ENCODE measurements at places on chromosomes 13 and 19.
A peak's percentile ranks its signal among the peaks of the same experiment; 100 is the strongest.

GRCh38 chr19:7258041-7258839, 36.0 kb downstream of the INSR start:
- DNase-seq = no peak

DNA sequence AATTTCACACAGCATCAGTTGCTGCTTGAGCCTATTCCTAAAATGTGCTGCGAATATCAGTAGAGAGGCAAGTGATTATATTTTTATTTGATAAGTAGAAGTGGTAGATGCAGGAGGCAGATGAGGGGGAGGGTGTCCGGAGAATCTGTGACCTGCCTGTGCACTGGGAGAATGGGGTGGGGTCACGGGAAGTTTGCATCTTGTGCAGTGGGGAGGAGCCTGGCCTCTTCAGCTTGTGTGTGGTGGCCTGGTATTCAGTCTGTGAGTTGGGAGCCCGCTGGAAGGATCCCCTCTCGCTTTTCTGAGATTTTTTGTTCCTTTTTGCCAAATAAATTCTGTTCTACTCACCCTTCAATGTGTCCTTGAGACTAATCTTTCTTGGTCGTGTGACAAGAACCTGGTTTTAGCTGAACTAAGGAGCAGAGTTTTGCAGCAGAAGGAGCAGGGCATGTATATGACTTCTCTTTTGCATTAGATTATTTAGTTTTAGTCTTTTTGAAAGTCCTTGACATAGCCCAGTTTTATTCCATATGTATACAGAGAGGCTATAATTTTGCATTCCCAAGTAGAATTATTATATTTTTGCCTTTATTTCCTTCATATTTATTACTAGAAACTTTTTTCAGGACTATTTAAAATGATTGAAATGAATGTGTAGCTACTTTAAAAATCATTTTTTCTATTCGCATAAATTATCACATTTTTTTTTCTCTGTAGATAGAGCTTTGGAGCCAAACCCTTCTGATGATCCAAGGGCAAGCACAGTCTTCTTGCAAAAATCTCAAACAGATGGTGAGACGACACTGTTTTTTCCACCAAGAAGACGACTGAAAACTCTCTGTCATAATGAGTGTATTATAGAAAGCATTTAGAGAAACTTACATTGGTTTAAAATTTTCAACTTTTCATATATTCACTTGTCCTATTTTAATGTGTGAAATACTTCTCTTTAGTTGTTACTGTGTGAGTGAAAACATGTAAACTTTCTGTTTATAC, 1257.2 kb downstream of the UQCRFS1 start:
- DNase-seq = no peak

DNA sequence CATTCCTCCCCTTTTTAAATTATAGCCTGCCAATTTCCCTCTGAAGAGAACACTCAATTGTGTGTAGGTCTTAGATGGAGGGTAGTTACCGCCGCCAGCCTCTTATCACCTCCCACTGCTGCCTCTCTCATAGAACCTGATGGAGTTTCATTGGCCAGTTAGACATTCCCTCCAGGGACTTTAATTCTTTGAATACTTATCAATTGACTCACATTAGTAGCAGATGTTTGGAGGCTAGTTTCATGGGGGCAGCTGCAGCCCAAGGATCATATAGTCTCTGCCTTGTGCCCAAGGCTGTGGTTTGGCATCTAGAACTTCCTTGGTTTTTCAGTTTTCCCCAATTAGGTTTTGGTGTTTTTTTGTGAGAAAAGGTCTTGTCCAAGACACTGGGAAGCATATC, 318.9 kb upstream of the HTR2A start:
- no peak for DNase-seq

GRCh38 chr13:35760735-35761281, 284.3 kb upstream of the MAB21L1 start:
- DNase-seq = no peak

DNA sequence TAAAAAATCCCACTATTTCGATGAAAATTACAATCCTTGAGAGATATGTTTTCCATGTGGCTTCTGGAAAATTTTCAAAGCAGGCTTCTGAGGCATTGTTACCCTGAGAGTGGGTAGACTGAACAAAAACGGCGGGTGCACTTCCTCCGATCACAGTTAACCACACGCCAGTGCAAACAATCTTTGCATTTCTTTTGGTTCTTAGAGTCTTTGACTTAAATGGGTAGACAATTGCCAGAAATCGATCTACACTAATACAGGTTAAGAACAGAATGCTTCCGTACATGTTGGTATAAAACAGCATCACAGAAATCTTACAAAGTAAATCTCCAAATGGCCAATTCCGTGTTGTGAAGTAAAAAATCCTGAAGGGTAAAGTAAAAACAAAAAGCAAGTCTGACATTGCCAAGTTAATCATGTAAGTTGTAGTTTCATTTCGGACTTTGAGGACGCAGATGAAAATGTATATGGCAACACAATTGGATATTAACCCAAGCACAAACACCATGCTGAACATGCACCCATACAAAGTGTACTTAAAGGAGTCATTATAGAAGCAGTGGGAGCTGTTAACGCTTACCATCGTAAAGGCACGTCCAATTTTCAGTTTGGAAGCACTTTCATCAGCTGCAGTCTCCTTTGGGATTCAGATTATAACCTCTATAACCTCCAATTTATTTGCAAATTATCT, 927 bp downstream of the LPAR6 start:
- DNase-seq = no peak

DNA sequence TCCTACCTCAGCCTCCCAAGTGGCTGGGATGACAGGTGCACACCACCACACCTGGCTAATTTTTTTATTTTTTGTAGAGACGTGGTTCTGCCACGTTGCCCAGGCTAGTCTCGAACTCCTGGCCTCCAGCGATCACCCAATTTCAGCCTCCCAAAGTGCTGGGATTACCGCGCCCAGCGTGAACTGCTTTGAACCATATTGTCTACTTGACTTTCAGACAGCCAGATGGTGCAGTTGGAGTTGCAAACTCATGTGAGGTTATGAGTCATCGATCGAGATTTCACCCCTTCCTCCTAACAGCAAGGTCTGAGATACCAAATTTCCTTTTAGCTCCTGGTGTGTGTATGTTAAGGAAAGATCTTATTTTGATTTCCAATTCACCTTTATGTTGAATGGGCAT, 2.7 kb downstream of the SLC27A1 start:
- no peak for DNase-seq

DNA sequence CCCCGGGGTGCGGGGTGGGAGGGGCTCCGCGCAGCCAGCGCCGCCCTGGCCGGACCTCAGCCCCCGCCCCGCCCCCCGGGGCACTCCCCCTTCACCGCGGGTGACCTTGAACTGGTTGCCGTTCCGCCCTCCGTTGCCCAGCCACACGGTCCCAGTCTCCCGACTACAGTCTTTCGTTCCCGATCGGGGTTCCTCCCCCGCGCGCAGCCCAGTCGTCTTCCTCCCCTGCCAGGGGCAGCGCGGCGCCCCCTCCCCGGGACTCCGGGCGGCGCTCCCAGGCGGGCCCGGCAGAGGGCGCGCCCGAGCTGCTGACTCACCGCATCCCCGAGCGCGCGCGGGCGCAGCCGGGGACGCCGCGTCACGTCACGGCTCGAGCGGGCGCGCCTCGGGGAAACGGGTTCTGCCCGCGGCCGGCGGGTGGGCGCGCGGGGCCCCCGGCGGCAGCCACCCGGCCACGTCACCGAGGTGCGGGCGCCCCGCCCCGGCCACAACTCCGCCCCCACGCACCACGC, 459 bp downstream of the MIDN start:
- DNase-seq = peak; percentile 78

- DNase-seq = no peak
These were observed 36.7 kb downstream of the ZNF93 start for GRCh38 chr19:19937403-19937802.

All from head of caudate nucleus (tissue), 42 donors.